ENCODE measurements at places on chromosomes 3 and 15.

GRCh38 chr3:12399226-12399625 is 85.1 kb upstream of the TSEN2 start:
- DNase-seq: no peak

DNA sequence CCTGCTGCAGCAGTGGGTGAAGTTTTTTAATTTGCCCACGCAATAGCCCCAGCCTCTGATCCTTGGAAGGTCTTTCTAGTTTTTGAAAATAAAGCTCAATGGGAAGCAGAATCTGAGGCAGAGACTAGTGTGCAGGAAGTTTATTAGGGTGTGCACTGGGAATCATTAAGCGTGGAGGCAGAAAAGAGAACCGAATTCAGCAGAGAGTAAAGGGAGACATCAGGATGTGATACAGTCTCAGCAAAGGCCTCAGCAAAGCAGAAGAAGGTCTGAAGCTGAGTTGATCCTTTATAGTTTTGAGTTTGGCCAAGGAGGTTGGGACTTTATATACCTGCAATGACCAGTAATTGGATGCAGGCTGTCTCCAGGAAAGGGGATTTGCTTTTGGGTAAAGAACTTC is 4.9 kb upstream of the BTLA start:
- DNase-seq: no peak

GRCh38 chr3:187833799-187834578 is 88.7 kb upstream of the BCL6 start:
- DNase-seq: no peak

- no peak for DNase-seq
These were observed 13.5 kb downstream of the CCDC80 start for GRCh38 chr3:112627419-112627818.

- peak; percentile 13 for DNase-seq
These were observed 31.0 kb downstream of the GRIP2 start for GRCh38 chr3:14508966-14509795.

DNA sequence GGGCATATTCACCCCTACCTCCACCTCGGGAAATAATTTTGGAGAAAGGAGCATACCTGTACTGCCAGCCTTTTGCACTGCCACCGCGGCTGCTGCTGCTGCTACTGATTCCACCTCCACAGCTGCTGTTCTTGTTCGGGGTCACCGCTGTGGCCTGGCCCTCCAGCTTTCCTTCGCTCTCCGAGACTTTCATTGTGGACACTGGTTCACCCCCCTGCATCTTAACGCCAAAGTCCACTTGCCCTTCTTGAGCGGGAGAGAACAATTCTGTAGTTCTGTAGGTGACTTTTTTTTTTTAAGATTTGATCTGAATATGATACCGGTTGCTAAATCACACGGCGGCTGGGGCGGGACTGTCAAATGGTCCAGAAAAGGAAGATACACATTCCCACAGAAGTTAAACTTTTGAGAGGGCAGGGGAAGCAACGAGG is 701 bp downstream of the OSBPL11 start:
- DNase-seq: no peak

DNA sequence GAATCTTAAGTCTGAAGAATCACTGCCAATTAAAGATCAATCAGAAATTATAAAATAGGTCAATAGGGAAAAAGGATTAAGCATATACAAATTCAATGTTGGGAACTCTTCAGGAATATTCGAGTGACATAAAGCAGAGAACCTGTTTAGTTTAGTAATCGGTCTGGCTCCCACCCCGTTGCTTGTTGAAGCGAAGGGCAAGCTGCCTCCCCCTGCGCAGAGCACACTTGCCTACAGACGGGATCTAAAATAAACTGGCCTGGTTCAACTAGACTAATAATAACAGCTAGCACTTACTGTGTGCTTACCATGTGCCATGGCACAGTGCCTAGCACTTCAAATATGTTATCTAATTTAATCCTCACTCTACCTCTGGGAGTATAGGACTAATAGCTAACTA is 8.6 kb downstream of the SEMA6D start:
- no peak for DNase-seq

- DNase-seq: no peak
These were observed 3.8 kb upstream of the MANF start for GRCh38 chr3:51381333-51381705.

- no peak for DNase-seq
These were observed 67.0 kb downstream of the CHCHD4 start for GRCh38 chr3:14057701-14058100.

DNA sequence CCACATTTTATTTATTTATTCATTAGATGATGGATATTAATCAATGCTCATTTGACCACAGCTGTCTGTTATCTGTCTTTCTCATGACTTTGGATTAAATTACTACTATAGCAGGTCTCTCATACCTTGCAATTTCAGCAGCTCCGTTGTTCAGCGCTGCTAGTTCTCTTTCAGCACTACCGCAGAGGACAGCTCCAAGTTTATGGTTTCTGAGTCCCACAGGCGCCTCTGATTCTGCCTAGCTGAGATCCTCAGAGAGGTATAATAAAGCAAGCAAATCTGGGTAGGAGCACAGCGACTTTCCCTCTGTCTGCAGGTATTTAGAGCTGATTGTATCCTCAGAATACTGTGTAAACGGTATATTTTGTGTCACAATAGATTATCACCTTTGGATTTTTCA is 204.9 kb downstream of the CNTN4 start:
- no peak for DNase-seq

DNA sequence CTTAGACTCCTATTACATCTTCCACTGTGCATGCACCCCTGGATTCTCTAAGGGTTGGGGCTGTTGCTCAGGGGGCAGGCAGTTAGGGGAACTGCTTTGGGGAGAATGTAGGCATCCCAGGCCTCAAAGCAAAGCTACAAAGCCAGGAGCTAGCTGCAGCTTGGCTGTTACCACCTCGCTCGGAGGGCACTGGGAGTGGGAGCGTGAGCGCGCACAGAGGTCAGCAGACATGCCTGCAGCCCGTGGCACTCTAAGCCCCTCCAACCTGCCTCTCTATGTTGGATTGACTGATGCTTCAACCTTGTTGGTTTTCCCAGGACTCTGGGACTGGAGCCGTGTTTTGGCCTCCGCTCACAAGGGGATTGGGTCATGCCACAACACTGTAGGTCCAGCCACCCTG is 69.8 kb downstream of the CPN2 start:
- no peak for DNase-seq

GRCh38 chr3:43879166-43879565 is 188.4 kb downstream of the ABHD5 start:
- no peak for DNase-seq

DNA sequence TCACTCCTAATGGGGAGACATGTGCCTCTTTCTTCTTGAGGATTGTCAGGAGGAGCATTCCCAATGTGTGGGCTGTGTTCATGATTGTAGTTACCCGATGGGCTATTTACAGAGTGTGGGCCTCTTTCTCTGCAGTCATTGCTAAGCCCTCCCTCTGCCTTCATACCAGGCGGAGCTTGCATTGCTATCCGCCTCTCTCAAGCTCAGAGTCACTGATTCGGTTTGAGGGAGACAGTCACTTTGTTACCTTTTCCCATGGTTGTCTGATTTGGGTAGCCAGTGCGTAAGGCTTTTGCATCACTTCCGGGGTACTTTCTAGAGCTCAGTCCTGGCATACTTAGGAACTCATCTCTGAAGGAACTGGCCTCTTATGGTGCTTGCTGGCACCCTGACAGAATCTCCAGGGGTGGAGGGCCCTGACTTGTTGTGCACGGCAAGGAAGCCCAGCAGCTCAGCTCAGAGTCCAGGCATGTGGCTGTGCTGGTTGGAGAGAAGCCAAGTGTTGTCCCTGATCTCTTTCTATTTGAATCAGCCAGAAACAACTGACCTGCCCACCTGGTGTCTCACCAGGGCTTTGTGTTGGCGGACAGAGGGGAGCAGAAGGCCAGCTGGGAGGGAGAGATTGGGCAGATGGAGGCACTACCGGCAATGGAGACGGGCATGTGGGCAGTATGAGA is 79.8 kb downstream of the EPHB1 start:
- no peak for DNase-seq

GRCh38 chr3:136929977-136930670 is 27.7 kb upstream of the IL20RB start:
- no peak for DNase-seq

GRCh38 chr15:59321000-59321689 is 51.5 kb downstream of the MYO1E start:
- no peak for DNase-seq

- DNase-seq: no peak
These were observed 3.2 kb downstream of the CCDC80 start for GRCh38 chr3:112637700-112638099.

DNA sequence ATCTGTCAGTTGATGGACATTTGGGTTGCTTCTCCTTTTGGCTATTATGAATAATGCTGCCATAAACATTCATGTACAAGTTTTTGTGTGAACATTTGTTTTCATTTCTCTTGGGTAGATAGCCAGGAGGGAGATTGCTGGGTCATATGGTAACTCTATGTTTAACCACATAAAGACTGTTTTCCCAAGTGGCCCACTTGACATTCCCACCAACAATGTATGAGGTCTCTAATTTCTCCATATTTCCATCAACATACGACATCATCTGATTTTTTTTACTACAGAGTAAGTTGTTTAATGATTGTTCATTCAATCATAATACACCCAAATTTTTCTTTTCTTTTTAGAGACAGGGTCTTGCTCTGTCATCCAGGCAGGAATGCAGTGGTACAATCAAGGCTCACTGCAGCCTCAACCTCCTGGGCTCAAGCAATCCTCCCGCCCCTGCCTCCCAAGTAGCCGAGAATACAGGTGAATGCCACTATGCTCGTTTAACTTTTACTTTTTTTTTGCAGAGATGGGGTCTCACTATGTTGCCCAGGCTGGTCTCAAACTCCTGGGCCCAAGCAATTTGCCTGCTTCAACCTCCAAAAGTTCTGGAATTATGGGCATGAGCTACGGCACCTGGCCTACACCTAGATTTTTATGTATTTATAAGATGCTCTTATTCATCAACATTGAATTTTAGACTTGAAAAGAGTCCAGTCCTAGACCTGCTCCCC is 6.8 kb downstream of the IP6K1 start:
- DNase-seq: no peak

DNA sequence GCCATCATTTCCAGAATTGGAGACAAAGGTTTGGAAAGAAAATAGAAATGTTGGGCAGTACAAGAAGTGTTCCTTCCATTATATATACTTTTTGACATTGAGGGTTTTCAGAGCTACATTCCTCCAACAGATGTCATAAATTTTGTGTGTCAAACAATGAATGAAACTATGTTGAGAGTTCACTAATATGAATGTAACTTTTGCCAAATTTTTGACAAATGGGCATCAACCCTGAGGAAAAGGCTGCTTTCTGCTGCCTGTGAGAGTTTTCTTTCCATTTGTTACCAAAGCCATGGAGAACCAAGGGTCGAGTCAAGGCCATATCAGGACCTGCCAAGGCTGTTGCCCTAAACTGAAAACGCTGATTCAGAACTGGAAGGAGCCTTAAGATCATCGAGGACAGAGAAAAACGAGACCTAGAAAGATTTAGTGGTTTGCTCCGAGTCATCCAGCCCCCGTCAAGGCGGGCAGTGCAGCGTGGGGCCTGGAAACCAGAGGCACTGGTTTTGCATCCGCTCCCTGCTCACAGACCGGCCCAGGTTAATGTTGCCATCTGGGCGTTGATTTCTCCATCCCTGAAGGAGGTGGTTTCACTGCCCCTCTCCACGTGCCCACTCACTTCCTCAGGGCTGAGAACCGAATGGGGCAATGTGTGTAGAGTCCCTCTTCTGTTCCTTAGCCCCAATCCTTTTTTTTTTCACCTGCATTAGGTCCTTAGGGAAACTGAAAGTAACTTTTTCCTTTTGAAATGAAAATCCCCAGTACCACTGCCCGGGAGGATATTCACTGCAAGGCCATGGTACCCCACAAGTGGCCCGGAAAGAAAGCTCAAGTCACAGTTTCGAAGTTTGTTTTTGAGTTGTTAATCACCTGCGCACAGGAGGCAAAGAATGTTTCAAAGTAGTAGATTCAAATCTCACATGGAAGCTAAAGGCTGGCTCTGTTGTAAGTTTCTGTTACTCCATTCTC is 32.8 kb downstream of the TPM1 start:
- no peak for DNase-seq

DNA sequence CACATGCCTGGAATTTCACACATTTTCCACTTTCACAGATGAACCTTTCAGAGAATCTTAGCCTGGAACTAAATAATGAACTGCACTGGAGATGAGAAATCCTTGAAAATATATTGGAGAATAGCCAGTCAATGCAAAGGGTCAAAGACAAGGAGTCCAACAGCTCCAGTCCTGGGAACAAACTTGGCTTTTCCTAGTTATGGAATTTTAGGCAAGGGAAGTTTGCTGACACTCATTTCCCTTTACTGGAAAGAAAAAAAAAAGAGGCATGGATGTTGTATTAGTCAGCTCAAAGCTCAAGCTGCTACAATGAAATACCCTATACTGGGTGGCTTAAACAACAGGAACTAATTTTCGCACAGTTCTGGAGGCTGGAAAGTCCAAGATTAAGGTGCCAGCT is 690.8 kb upstream of the ARPP21 start:
- DNase-seq: no peak

Data from effector memory CD4-positive, alpha-beta T cell (primary cell).